ENCODE measurements at places on chromosomes 4 and X.

GRCh38 chr4:8395504-8396296 is 44.8 kb downstream of the ACOX3 start:
- no peak for DNase-seq

- DNase-seq: no peak
Observed at GRCh38 chr4:152310257-152310656, 225.6 kb downstream of the FBXW7 start.

- DNase-seq: no peak
Observed at GRCh38 chrX:133527825-133528224, 112.5 kb upstream of the GPC4 start.

DNA sequence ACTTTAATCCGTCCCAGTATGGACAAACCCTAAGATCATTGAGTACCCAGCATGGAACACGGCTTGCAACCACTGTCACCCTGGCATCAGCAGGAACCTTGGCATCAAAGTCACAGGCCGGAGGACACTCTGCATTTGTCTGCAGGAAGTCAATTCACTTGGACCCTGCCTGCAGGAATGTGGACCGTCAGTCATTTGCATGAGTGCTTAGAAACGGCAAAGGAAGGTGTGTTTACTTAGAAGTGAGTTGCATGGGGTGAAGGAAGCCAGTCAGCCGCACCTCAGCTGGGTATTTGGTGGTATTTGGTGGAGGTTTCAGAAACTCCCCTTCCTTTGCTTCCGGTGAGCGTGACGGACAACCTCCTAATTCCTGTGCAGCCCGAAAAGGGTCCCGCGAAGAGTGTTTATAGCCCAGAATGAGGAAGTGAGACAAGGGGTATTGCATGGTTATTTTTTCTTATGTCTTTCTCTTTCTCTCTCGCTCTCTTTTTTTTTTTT is 15.5 kb downstream of the P2RY8 start:
- DNase-seq: peak; percentile 61

DNA sequence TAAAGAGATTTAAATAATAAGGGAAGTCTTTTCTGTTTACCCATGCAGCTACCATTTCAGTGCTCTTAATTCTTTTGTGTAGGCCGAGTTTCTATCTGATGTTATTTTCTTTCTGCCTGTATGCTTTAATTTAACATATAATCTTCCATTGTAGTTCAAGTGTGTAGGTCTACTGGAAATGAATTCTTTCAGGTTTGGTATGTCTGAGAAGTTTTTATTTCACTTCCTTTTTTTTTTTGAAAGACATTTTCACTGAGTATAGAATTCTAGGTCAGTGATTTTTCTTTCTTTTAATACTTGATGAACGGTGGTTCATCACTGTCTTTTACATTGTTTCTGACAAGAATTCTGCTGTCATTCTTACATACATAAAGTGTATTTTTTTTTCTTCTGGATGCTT is 42.1 kb downstream of the VAMP7 start:
- no peak for DNase-seq

DNA sequence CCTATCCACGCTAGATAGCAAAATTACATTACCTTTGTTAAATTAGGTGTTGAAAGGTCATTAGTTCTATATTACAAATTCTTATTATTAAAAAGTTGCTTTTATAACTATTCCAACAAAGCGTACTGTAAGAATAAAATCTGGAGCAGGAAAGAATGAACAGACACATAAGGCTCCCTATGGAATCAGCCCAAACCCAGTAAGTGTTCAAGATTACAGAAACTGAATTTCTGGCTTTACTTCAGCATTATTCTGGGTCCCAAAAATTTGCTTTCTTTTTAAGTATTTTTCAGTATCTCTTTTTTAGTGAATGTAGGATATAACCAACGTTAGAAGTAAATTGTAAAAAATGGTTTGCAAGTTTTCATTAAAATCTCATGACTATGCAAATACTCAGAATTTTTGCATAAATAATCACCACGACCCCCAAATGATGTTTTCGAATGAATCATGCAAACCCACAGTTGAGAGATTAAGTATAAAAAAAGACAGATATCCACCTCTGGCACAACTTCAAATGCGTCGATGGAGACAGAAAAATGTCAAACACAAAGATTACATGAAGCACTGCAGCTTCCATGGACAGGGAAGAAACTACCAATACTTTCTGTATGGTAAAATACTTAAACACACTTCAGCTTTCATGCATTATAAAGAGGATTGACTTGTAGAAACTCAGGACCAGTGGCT is 238.5 kb downstream of the RASL11B start:
- DNase-seq: no peak

DNA sequence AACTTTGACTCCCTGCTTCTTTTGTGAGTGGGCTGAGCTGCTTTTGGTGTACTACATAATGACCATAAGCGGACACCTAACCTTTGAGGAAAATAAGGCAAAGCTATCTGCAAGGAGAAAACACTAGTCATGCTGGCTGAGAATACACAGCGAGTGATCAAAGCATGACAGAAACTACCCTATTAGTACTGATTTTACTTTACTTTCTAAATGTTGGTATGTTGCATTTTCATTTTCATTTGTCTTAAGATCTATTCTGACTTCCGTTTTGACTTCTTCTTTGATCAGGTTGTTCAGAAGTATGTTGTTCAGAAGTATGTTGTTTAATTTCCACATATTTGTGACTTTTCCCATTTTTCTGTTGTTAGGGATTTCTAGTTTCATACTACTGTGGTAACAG is 361.1 kb downstream of the TRAM1L1 start:
- DNase-seq: no peak

DNA sequence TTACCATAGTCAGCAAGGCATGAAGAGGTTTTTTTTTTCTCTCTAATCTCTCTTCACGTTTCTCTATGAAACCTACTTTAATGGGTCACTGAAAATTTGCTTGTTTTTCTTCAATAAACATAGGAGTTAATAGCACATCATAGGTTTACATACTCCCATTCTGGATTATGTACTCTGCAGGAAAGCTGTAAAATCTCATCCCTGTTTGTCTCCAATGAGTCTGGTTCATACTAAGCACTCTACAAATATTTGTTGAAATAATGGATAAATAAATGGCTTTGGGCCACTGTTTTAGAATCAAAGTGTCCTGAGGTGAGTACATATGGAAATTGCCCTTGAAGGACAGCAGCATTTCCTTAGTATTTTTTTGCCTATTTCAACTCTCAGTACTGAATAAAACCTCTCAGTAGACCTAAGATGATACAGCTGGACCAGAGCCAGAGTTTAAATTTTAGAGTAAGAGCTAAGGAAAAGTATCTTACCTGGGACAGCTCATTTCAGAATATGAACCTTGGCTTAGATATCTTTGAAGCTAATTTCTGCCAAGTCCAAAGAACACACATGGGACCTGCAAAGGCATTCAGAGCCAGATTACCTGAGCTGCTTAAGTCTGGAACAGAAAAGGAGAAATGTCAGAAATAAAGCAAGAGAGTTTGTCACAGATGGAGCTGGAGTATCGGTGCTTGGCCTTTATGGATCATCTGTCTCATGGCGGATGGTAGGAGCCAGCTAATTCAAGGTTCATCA is 34.4 kb downstream of the PF4 start:
- DNase-seq: no peak

GRCh38 chrX:147917700-147918695 is 6.3 kb downstream of the FMR1 start:
- no peak for DNase-seq

DNA sequence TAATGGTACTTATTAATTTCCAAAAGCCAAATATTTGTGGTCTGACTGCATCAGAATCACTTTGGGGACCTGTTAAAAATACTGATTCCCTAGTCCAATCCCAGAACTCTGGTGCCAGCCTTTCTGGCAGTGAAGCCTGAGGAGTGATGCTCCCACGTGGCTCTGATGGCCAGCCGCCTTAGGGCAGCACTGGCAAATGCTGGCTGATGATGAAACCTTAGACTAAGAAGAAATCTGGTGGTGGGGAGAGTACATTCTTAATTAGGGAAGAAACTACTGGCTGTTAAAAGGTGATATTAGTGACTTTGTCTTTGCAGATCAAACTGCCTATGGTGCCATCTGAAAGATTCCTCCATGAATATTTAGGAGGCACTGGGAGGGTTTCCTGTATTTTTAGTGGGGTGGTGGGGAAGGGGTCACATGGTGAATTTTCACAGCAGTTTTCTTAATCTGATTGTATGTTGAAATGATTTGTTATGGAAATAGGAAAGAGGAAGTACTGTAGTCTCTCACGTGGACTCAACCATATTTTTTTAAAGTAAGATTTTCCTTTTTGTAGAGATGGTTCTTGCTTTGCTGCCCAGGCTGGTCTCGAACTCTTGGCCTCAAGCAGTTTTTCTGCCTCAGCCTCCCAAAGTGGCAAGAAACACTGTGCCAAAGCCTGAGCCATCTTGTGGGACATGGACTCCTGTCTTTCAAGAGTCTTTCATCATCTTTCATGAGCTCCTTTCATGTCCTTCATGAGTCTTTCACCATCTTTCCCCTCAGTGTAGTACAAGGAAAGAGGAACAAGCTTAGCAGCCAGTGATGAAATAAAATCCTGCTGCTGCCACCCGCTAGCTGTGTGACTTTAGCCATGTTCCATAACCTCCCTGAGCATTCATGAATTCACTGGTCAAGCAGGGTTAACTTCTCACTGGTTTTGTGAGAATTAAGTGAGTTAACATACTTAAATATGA is 90.8 kb downstream of the ZNF330 start:
- DNase-seq: no peak

DNA sequence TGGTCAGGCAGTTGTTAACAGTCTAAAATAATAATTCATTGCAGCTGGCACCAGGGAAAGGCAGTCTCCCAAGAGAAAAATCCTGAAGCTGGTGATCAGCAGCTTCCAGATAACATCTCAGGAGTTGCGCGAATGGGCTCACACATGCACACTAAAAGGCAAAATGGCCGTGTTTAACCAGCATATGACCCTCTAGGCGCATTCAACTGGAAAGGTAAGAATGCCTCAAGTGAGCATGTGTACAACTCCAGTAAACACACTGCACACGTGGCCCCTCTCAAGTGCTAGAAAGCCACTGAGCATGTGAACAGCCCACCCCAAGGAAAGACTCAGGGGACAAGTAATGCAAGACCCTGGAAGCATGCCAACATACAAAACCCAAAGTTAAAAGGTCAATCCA is 33.1 kb downstream of the STPG2 start:
- no peak for DNase-seq

- DNase-seq: no peak
Observed at GRCh38 chrX:21193196-21193595, 181.0 kb upstream of the CNKSR2 start.

- no peak for DNase-seq
Observed at GRCh38 chr4:53889326-53890055, 174.9 kb downstream of the CHIC2 start.

DNA sequence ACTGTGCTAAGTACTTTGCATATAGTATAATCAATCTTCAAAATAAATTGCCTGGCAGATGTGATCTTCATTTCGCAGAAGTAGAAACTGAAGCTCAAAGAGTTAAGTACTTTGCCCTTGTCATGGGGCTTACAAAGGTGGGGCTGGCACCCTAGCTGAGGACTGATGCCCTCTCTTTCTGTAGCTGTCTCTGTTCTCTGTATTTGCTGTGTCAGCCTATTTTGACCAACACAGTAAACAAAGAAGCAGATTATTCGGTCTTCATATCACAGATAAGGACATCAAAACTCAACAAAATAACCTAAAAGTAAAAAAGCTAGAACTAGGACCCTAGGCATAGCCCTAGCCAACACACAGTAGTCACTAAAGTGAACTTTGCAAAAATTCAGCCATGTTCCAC is 570.5 kb upstream of the TENM3 start:
- DNase-seq: no peak

DNA sequence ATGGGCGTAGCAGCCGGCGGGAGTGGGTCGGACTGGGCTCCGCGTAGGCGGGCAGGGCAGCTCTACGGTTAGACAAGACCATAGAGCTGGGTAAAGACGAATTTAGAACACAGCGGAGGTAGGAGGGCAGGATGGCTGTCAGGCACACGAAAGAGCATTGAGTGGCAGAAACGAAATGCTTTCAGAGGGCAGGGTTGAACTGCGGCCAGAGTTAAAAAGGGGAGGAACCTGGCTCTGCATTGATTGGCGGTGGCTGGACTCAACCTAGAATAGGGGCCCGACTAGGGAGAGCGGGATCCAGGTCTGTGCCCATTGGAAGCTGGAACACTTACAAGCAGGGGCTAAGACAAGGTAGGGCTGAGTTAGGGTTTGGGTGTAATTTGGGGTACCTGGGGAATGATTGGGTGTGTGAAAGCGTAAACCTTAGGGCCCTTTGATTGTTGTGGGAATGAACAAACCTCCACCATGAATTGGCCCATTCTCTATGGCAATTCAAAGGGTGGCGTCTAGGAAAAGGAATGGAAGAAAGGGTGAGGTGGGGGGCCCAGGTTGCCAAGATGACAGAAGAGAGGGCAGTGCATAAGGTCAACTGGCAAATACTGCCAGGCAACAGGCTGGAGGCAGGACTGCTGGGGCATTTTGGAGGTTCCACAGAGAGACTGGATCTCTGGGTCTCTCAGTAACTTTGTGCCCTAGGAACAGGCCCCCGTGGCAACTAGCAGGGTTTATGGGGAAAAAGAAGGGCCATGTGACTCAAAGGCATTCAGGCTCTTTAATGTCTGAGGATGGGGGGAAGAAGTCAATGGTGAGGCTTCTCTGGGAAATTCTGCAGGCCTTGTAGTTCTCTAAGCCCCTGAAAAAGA is 911 bp upstream of the ELK1 start:
- DNase-seq: no peak

DNA sequence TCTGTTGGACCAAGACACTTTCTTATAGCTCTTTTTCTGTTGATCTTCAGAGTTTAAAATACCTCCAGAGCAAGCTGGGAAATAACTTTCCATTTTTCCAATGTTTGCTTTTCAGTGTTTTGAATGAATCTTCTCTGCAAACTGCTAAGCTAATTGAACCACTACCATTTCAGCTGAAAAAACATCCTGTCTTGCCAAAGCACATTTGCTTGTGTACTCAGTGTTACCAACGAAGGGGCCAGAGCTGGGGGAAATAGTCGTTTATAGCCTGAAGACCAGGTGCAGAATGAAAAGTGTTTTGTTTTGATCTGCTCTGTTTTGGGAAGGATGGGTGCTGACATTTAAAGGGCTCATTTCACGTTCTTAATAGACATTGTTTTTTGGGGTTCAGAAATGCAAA is 88.4 kb upstream of the CLNK start:
- DNase-seq: no peak
